ENCODE measurements at places on chromosomes 6 and 20.

DNA sequence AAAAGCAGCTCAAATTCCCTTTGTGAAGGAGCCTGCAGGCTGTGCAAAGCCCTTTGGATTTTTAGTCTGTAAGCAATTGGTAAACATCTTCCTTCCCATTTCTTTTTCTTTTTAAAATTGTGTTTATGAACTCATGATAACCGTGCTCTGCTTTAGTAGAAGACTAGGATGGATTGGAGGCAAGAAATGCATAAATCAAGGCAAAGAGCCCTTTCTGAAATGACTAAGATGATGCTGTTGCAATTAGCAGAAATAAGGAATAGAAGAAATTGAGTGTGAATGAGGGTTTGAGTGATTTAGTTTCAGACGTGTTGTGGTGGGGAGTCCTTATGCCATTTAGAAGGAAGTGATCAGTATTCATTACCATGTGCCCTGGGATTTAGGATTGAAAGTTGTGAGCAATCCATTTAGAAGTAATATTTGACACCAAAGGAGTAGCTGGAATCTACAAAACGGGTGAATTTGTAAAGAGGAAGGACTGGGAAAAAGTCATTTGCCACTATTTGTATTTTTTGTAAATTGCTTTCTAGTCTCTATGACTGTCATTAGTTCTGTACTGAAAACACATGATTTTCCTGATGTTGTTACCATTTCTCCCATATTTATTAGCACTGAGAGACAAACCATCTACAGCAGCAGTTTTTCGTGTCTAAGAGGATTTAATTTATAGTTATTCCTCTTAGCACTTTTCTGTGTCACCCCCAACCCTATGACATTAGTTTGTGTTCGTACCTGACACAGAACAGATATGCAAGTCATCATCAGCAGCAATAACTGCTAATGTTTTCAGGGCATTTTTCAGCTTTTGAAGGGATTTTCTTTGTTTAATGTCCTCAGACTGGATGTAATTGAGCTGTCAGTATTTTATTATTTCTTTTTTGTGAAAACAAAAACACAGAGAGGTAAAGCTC, 265.0 kb downstream of the UTRN start:
- no peak for DNase-seq

- no peak for DNase-seq
Measured at GRCh38 chr6:19715167-19715551, 122.0 kb upstream of the ID4 start.

GRCh38 chr20:37917461-37917860, 14.5 kb downstream of the VSTM2L start:
- DNase-seq, result no peak

- no peak for DNase-seq
Measured at GRCh38 chr6:53566755-53567154, 21.9 kb upstream of the GCLC start.

DNA sequence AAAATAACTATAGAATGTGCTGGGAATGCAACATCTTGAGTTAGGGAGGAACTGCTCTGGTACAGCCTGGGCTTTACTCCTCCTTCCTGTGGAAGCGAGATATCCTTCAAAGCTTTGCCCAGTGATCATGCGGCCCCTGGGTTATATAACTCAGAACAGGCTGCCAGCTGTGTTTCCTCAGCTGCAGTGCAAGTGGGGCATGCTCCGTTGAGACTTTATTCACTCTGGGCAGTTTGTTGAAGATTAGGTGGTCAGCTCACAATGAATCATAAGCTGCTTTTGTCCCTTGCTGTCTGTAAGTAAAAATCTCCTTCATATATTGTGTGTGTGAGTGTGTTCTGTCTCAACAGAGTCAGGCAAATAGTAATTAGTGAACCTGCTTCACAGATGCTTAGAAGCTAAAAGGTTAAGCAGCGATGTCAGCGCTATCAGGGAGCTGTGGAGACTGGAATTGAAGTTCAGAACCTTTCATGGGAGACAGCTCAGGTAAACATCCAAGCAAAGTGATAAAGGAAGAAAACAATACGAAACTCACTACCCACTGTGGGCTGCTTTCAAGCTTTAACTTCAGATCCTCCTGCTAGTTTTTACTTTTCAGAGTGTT, 688.4 kb downstream of the HTR1B start:
- DNase-seq, result no peak

GRCh38 chr6:11532097-11532496, 5.5 kb upstream of the TMEM170B start:
- DNase-seq, result no peak

- DNase-seq, result no peak
Measured at GRCh38 chr6:166938704-166939103, 17.6 kb downstream of the RNASET2 start.

- DNase-seq, result no peak
Measured at GRCh38 chr6:156437121-156437879, 339.9 kb upstream of the ARID1B start.

DNA sequence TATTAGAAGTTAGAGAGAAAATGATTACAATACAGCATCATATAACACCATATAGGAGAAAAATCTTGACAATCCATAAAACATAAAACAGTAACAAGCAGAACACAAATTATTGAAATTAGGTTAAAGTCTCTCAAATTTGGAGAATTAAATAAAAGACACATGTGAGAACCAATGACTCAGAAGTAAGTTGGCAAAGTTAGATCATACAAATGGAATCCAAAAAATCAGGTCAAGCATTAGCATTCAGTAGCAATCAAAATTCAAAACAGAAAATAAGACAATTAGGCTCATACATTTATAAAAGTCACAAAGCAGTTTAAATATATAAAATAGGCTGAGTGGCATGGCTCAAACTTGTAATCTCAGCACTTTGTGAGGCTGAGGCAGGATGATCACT, 775.6 kb downstream of the PHF3 start:
- DNase-seq, result no peak

GRCh38 chr6:123965894-123966293, 162.2 kb downstream of the NKAIN2 start:
- no peak for DNase-seq

DNA sequence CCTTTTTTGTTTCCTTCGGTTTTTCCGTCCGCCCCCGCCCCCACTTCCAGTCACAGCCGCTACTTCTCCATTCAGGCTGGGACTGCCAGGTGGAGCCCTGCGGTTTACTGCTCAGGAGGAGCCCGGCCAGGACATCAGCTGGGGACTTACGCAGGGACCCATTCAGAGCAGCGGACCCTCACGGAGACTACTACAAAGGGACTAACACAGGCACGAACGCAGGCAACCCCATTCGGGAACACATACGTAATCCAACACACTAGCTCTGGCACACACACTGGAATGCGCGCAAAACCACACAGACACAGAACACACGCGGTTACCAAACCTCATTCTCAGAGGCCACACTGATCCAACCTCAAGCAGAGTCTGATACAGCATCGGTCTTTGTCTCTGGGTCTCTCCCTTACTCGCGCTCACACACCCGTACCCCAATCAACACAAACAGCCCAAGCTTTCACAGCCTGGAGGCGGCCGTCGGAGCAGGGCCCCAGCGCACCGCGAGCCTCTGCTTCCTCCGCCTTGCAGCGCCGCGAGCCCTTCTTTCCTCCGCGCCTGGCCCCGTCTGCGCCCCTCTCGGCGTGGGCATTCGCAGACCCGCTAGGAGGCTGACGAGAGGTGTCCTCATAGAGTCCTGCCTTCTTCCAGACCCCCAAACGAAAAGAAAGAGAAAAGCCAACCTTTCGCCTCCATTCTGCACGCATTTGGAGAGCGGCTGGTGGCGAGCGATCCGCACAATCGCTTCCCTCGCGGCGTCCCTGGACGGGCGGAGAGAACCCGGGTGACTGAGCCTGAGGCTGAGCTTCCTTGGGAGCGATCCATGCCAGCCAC, 1.1 kb upstream of the SLC32A1 start:
- DNase-seq, result no peak

DNA sequence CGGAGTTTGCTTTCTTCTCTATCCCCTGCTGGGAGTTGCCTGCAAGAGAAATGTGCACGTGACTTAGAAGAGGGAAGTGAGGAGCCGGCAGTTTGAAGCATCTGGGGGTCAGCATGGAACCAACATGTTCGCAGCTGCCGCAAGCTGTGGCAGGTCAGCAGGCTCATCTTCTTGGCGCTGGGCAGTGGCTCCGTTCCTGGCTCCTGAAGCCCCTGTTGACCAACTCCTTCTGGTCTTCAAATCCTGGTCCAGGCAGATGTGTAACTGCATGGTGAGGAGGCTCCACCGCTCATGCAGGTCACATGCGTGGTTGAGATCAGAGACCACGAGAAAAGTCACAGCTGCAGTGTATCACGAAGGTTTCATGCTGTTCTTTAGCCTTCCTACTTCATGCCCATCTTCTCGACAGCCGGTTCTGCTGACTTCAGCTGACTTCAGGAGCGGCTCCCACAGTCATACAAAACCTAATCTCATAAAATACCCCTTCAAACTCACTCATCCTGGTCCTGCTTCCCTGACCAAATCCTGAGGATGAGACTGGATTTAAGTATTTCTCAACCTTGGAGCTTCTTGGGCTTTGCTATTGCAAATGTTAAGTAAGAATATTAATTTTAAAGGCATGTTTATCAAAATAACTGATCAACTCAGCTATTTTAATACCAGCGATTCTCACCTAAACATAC, 44.9 kb upstream of the BCAS1 start:
- DNase-seq, result no peak

GRCh38 chr6:111485342-111485741, 2.3 kb upstream of the REV3L start:
- DNase-seq, result no peak

DNA sequence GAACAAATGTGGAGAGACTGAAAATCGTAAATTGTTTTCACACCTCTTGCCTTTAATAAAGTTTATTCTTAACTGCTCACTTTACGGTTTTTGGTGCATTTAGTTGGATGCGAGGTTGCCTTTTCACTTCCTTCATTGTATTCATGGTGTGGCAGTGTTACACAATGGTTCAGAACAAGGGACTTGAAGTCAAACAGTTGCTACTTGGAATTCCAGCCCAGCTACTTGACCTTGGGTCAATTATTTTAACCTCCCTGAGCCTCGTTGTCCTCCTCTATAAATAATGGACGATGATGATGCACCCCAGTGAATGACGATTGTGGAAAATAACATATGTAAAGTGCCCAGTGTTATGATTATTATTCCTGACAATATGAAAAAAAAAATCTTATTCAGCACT, 72.3 kb downstream of the CARMIL1 start:
- no peak for DNase-seq

GRCh38 chr6:110938171-110938570, 20.3 kb upstream of the GTF3C6 start:
- no peak for DNase-seq

- DNase-seq, result no peak
Measured at GRCh38 chr6:167919349-167919748, 78.1 kb upstream of the KIF25 start.

- no peak for DNase-seq
Measured at GRCh38 chr20:33568378-33568777, 78.5 kb downstream of the CBFA2T2 start.

DNA sequence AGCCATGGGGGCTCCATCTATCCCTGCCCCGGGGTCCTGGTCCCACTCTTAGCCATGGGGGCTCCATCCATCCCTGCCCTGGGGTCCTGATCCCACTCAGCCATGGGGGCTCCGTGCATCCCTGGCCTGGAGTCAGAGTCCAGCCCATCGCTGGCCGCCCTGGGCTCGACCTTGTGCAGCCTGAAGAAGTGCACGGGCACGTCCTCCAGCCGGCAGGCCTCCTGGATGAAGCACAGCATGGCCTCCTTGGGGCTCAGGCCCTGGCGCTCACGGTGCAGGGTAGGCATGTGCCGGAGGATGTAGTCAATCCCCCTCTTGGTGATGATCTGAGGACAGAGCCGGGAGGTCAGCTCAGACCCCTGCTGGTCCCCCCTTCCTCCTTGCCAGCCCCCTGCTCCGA, 15.6 kb downstream of the FRMD1 start:
- DNase-seq, result no peak

GRCh38 chr20:35625584-35626385, 10.2 kb downstream of the SPAG4 start:
- DNase-seq, result no peak

- no peak for DNase-seq
Measured at GRCh38 chr6:71527886-71528285, 239.3 kb downstream of the OGFRL1 start.

GRCh38 chr6:112253498-112253840, 898 bp downstream of the LAMA4 start:
- DNase-seq, result no peak

DNA sequence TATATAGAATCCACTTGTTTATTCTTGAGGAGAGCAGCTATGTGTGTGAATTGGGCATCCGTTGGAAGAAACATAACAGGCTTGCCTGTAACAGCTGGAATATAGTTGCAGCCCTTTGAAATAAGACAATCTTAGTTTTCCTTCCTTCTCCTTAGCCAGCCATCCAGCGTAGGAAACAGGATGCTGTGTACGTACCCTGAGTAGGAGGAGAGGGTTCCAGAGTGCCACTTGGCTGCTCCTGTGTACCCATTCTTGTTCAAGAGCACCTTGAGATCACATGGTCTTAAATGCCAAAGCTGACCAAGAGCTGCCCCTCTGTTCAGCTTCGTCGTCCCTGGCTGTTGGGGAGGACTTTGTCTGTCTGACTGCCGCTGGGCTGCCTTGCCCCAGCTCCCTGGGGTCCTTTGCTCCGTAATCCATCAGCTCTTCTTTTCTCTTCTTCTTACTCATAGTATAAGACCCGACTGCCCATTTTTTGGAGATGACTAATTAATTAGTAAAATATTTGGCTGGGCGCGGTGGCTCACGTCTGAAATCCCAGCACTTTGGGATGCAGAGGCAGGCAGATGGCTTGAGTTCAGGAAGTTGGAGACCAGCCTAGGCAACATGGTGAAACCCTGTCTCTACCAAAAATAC, 49.0 kb downstream of the RREB1 start:
- DNase-seq, result no peak

GRCh38 chr20:38275815-38276550, 15.4 kb upstream of the KIAA1755 start:
- no peak for DNase-seq

GRCh38 chr6:169803271-169803811, 51.9 kb downstream of the ERMARD start:
- peak; percentile 46 for DNase-seq

DNA sequence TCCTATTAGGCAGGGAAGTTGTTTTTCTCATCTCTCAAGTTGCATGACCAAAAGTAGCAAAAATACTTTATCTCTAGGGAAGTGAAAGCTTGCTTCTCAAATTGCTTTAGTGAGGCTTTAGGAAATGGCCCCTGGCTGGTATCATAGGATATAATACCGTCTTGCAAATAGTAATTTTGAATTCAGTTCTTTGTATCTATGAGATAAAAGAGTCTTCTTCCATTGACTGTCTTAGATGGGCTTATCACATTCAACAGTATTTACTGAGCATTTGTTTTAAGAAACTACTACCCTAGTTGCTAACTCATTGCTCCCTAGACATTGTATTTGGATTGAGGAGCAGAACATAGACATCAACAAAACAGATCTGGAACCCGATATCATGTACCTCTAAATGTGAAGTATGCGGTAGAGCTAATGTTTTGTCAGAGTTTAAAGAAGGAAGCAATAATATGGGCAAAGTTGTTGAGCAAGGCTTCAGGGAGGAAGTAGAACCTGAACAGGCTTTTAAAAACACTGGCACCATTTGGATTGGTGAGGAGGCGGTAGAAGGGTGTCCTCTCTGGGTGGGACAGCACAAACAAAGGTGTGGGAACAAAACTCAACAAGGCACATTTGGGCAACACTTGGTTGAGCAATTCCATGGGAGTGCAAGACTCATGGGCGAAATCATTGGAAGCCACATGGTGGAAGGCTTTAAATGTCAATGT, 101.5 kb downstream of the SGK1 start:
- DNase-seq, result no peak

GRCh38 chr6:44133981-44134711, 6.8 kb downstream of the TMEM63B start:
- no peak for DNase-seq

- no peak for DNase-seq
Measured at GRCh38 chr20:13305284-13305683, 84.2 kb downstream of the ISM1 start.

GRCh38 chr6:28943557-28944411, 20.0 kb upstream of the TRIM27 start:
- DNase-seq, result peak; percentile 84

Measured in activated effector memory CD4-positive, alpha-beta T cell treated with anti-CD3 and anti-CD28 coated beads, Interleukin-2, amount 50 U/mL, for 16 hours (primary cell).